GDM1 (cell line): ENCODE measurements at places on chromosomes 11 and 22.
A peak's percentile ranks its signal among the peaks of the same experiment; 100 is the strongest.

DNA sequence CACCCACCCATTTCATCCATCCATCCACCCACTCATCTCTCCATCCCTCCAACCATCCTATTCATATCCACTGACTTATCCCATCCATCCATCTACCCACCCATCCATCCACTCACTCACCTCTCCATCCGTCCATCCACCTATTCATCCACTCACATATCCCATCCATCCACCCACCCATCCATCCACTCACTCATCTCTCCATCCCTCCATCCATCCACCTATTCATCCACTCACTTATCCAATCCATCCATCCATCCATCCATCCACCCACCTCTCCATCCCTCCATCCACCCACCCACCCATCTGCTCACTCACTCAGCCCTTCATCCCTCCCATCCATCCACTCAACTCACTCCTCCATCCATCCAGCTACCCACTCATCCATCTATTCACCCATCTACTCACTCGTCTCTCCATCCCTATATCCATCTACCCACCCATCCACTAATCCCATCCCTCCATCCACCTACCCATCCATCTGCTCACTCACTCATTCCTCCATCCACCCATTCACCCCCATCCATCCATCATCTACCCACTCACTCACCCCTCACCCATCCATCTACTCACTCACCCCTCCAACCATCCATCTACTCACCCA lies 36.2 kb downstream of the TRMU start:
- no peak for DNase-seq

DNA sequence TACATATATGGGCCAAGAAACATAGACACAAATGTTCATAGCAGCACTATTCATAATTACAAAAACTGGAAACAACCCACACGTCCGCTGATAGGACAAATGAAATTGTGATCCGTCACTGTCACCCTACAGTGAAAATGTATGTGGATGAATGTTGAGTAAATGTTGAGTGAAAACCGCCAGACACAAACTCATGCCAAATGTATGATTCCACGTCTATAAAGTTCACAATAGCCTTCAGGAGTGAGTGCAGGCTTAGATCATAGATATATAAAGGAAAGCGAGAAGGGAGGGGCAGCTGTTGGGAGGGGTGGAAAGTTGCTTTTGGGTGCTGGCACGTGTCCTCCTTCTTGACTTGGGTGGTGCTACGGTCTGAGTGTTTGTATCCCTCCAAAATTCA lies 33.6 kb downstream of the DBX1 start:
- DNase-seq = no peak

- peak; percentile 59 for DNase-seq
These were observed 40.9 kb upstream of the SUSD2 start for GRCh38 chr22:24140357-24140756.

GRCh38 chr11:121420398-121420797 lies 31.7 kb upstream of the SORL1 start:
- no peak for DNase-seq

- DNase-seq = no peak
These were observed 154.4 kb downstream of the BBOX1 start for GRCh38 chr11:27194976-27195375.

- DNase-seq = no peak
These were observed 49.3 kb downstream of the CABIN1 start for GRCh38 chr22:24060375-24060788.

DNA sequence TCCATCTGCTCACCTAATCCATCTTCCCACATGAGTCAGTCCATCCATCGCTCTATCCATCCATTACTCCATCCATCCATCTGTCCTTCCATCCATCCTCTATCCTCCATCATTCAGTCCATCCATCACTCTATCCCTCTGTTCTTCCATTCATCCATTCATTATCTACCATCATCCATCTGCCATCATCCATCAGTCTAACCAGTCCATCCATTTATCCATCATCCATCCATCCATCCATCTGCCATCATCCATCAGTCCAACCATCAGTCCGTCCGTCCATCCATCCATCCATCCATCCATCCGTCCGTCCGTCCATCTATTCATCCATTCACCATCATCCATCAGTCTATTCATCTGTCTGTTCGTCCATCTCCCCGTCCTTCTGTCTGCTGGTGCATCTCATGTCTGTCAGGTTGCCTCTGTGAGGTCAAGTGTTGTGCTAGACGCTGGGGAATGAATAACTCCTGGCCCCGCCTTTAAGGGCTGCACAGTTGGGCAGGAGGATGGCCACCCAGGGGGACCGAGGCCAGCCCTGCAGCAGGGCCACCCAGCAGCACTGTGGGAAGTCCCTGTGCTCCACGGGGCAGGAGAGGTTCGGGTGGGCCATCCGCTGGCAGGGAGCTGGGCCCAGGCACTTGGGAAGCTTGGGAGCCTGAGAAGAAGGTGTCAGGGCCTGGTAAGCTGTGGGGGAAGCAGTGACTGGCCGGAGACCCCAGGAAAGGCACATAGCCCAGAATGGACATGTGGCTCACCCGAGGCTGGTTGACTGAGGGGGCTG lies 137.1 kb downstream of the CTTN start:
- DNase-seq = no peak

GRCh38 chr22:24437741-24438328 lies 10.4 kb downstream of the ADORA2A start:
- no peak for DNase-seq

DNA sequence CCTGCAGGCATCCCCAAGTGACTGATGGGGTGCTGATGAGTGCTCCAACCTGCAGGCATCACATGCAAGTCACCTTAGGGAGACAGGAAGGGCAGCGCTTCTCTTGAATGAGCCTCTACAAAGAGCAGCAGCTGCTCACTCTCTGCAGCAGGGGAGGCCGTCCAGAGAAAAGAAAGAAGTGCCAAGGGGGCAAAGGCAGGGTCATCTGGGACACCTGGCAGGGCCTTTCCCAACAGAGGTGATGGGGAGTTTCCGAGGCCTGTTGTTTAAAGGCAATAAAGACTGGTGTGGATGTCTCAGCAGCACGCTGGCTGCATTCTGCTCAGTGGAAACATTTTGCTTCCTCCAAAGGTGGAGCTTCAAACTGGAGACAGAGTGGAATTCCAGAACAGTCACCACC lies 113.7 kb downstream of the ETS1 start:
- no peak for DNase-seq

- no peak for DNase-seq
These were observed 30.7 kb downstream of the BUD13 start for GRCh38 chr11:116742104-116742503.

GRCh38 chr11:34184505-34185015 lies 79.1 kb downstream of the NAT10 start:
- DNase-seq = no peak

DNA sequence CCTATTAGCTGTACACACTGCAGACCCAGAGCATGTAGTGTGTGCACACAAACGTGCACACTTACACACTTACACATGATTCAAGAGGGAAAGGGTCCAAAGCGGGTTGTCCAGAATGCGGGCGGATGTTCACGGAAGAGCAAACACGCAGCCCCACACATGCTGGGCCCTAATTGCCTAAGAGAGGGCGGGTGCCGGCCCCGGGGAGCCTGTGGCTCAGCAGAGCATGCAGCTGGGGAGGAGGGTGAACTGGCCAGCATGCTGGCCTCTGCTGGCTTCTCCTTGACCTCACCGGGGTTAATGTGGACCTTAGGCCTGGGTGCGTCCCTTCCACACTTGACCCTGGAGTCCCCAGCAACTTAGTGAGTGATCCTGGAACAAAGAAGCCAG lies 816.3 kb downstream of the BRD1 start:
- no peak for DNase-seq

DNA sequence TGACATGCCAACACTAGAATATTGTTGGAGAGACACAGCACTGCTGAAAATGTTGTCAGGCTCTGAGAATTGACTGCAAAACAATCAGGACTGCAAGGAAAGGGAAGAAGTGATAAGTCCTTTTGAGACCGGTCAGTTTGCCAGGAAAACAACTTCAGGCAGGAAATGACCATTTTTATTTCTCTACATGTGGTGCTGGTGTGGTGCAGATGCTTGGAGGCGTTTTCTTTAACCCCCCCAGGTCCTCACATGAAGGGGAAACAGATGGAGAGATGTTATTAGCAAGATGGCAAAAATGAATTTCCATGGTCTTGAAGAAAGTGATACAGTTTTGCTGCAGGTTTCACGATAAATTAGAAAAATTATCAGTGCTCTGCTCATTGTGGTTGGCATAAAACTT lies 5.7 kb downstream of the AP2A2 start:
- no peak for DNase-seq

DNA sequence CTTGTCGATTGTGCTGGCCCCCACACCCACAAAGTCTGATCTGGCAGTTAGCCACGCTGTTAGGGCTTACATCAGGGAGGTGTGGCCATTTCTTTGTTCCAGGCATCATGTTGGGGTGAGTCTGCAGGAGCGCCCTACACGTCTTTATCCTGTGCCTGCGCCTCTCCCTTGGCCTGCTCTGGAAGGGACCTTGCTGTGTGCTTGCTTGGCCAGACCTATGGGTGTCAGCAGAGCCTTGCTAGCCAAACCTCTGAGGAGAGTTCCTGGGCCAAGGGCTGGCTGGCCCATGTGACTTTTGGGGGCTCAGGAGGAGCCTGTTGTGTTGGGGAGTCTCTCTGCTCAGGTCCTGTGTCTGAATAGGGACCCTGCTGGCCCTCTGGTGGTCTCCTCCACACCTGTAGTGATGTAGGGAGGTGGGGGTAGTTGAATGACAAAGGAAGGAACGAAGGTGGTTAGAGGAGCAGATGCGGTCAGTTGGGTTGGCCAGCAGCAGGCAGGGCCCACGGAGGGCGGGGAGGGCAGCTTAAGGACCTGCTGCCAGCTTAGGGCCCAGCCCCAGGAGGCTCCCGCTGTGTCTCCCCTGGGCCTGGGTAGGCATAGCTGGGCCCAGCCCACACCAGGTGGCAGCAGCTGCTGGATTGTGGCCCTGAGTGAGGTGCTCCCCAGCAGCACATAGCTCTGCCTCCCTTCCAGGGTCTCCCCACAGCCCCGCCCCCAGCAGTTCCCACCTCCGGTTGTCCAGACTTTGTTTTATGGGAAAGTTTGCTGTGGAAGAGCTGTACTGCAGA lies 7.9 kb downstream of the PPIL2 start:
- no peak for DNase-seq

GRCh38 chr11:96278039-96278897 lies 64.7 kb downstream of the MAML2 start:
- DNase-seq = no peak

- no peak for DNase-seq
These were observed 10.9 kb upstream of the FCHSD2 start for GRCh38 chr11:73152861-73153483.

DNA sequence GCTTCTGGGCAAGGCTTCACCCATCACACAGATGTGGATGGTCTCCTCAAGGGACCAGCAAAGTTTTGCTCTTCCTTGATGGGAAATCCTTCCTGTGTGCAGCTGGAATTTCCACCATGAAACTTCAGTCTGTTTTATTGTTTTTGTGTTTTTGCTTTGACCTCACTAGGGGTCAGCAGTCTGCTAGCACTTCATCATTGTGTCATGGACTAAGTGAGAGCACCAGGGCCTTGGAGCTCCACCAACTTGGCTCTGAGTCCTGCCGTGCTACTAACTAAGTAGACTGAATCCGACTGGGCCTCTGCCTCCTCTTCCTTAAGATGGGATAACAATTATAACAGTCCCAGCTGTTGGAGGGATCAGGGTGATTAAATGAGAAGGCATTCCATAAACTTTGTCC lies 305.8 kb upstream of the NCAM1 start:
- DNase-seq = no peak

GRCh38 chr11:129637473-129637872 lies 178.2 kb upstream of the TMEM45B start:
- DNase-seq = no peak

- no peak for DNase-seq
These were observed 113.5 kb upstream of the VPREB1 start for GRCh38 chr22:22130953-22131608.

- no peak for DNase-seq
These were observed 53.0 kb downstream of the LHFPL7 start for GRCh38 chr22:24893341-24894070.

DNA sequence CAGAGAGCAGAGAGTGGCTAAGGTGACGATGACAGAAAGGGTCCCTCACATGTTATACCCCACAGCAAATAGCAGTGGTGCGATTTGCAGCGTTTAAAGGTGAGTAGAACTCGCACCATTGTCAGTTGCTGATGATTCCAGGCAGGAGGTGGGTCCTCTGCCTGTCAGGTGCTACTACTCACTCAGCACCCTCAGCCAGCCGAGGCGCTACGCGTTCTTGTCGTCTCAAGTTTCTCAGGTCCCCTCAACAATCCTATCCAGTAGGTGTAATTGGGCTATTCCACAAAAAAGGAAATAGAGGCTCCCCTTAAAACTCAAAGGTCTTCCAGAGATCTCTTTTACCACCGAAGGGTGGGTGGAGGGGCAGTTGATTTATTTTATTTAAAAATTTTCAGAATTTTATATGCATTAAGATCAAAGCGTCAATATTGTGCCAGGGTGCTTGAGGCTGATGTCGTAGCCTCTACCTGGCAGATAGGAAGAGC lies 18.3 kb downstream of the ELF5 start:
- DNase-seq = no peak

GRCh38 chr11:34314936-34315335 lies 42.9 kb downstream of the ABTB2 start:
- no peak for DNase-seq

DNA sequence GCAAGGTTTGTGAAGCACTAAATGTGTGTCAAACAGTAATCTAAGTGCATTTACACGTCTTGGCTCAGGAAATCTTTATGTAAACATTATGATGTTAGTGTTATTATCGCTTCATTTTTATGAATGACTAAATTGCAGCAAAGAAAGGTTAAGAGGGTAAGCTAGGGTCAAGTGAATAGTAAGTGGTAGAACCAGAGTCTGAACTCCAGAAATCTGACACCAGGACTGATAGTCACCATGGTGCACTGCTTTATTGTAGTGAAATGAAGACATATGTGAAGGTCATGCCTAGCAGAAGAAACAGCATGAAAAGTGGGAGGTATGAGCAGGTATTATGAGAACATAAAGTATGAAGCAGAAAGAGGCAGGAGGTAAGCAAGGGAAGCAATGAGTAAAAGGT lies 368.7 kb upstream of the TENM4 start:
- DNase-seq = no peak

DNA sequence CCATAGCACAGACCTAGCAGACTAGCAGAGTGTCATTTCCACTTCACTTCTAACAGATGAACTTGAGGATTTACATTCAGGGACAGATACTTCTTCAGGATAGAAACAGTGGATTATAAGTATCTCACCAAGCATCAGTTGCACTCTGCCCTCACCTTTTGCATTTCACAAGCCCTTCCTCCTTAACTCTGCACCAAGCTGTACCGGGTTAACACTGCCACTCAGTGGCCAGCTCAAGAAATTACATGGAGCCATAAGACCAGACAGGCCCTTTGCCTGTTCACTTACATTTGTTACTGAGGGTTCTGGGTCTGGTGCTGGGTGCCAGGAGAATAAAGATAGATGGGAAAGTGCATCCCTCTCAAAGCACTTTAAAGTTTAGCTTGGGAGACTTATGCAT lies 309.8 kb downstream of the SHANK2 start:
- DNase-seq = no peak

DNA sequence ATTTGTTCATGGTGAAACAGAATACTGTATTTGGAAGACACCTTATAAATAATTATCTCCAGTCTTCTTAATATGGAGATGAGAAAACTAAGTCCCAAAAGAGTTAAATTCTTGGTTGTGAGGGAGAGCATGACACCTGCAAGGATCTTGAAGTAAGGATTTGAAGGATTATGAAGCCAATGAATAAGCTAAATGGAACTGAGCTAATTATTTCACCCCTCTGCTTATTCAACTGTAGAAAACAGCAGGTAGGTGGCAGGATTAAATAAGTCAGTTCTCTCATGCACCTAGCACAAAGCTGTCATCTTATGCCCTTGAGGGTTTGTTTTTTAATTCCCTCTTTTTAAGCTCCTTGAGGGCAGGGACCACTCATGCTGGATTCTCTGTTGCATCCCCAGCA lies 457.3 kb downstream of the ETS1 start:
- no peak for DNase-seq
